ENCODE measurements at places on chromosomes 5 and 9.
A peak's percentile ranks its signal among the peaks of the same experiment; 100 is the strongest.

- no peak for DNase-seq
Measured at GRCh38 chr5:76144513-76145274, 61.5 kb downstream of the SV2C start.

DNA sequence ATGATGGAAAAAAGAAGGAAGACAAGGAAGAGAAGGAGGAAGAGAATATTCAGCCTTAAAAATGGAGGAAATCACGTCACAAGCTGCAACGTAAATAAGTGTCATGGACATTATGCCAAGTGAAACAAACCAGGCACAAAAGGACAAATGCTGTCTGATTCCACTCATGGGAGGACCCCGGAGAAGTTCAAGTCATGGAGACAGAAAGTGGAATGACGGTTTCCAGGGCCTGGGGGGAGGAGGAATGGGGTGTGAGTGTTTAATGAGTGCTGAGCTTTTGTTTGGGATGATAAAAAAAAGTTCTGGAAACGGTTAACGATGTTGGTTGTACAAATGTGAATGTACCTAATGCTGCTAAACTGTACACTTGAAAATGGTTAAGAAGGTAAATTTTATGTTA, 439.5 kb downstream of the GADD45G start:
- DNase-seq = no peak

GRCh38 chr9:1294641-1295258, 244.6 kb downstream of the DMRT2 start:
- no peak for DNase-seq

- no peak for DNase-seq
Measured at GRCh38 chr5:67799732-67800234, 415.8 kb upstream of the PIK3R1 start.

- no peak for DNase-seq
Measured at GRCh38 chr5:179407191-179408175, 62.2 kb upstream of the ADAMTS2 start.

DNA sequence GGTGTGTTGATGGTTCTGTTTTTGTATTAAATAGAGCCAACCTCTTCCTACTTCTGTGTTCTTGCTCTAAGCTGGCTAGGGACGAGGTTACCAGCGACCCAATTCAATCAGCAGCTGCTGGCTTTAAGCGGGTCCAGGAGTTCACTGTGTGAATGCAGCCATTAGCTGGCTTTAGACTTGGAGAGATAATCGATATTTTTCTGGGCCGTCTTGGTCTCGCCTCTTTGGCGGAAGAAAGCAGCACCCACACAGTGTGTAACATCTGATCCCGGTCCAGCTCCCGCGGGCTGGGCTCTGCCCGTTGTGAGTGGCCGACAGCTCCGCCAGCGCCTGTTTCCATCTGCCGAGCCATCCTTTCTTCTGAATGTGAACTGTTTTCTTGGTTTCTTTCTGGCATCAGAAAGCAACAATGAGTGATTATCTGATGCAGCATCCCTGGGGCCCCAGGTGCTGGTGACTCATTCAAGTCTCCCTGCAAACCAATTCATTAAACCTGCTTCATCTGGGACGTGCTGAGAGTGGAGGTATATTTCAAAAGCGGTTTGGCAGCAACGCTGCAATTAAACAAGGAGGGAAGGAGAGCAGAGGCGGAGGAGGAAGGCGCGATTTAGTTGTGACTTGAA, 90.8 kb upstream of the IRX4 start:
- no peak for DNase-seq

GRCh38 chr5:10863763-10864383, 102.8 kb upstream of the DAP start:
- peak; percentile 41 for DNase-seq

DNA sequence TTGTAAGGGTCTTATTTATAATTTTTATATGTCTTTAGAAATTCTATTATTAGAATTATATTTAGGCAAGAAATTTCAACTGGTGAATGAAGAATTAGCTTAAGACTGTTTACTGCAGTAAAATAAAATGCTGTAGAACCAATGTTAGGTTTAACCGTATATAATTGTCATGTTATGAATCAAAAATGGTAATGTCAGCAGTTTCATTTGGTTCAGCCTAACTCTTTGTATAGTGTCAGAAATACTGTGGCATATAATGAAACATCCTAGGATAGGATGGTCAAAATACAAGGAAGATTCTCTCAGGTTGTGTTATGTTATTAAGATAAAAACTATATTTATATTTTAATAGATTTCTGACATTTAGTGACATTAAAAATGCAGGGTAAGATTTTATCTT, 64.4 kb upstream of the EIF4EBP3 start:
- DNase-seq = no peak

GRCh38 chr5:34530637-34531036, 125.5 kb upstream of the RAI14 start:
- no peak for DNase-seq

GRCh38 chr5:147439254-147439653, 70.6 kb downstream of the DPYSL3 start:
- no peak for DNase-seq

GRCh38 chr5:141512390-141512910, 23.6 kb downstream of the PCDHGC5 start:
- DNase-seq = peak; percentile 81

DNA sequence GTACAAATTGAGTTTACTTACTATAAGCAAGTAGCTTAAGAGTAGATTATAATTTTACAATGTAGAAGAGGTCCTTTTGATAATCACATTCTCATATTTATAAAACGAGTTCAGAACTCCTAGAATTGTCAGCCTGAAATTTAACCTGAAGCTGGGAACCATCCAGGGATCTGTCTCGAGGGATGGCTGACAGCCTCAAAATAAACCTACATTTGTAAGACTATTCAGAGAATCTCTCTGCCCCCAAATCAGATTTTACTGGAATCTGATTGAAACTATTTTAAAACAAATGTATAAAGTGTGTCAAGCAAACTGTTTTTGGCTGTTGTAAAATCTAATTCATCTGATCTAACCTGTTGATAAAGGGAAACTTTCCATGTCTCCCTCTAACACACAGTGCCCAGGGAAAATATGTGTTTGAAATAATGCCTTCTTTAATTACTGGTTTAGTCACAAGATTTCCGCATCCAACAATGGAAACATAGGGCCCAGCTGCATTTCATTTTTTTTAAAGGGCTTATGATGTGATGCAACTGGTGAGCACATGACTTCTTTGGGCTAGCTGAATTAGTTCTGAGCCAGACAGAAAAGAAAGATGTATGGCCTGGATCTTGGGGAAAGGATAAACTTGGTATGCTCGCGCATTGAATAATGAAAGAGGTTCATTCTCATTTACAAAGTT, 30.3 kb downstream of the SLC25A46 start:
- DNase-seq = no peak
